H9 (cell line): ENCODE measurements at places on chromosomes 16 and 17.
A peak's percentile ranks its signal among the peaks of the same experiment; 100 is the strongest.

- H3K4me1 ChIP-seq, result peaks cover 9% of the 10 kb centered on the region; the same call in 1 of the 2 replicates
- no peak for DNase-seq
- H3K27me3 ChIP-seq, result no peaks in the 10 kb centered on the region
- peaks cover 2% of the 10 kb centered on the region; the same call in 1 of the 2 replicates for H3K36me3 ChIP-seq
- no peak overlapping the region for H3K27ac ChIP-seq
These were observed 777.8 kb upstream of the EEF2KMT start for GRCh38 chr16:5875416-5875815.

- no peak within 1 kb of the TSS for H3K4me3 ChIP-seq
- peaks cover 9% of the 10 kb centered on the region; the same call in 1 of the 2 replicates for H3K4me1 ChIP-seq
- H3K36me3 ChIP-seq, result no peaks in the 10 kb centered on the region
These were observed at the start of gene XAF1 for GRCh38 chr17:6755731-6756184. XAF1 (plus strand) TSS chr17:6756046; CDS start chr17:6756079, 33 bp downstream.

- H3K4me3 ChIP-seq, result no peak overlapping the region
- no peak overlapping the region for H3K27ac ChIP-seq
- DNase-seq, result no peak
- no peaks in the 10 kb centered on the region for H3K27me3 ChIP-seq
- peaks cover 1% of the 10 kb centered on the region; the same call in 1 of the 3 replicates for H3K36me3 ChIP-seq
- peaks cover 5% of the 10 kb centered on the region; the same call in 1 of the 2 replicates for H3K4me1 ChIP-seq
These were observed 17.2 kb upstream of the GSE1 start for GRCh38 chr16:85595812-85596502.

- no peak overlapping the region for H3K4me3 ChIP-seq
- no peak for DNase-seq
- H3K4me1 ChIP-seq, result no peaks in the 10 kb centered on the region
- no peaks in the 10 kb centered on the region for H3K27me3 ChIP-seq
- no peak overlapping the region for H3K27ac ChIP-seq
- H3K36me3 ChIP-seq, result no peaks in the 10 kb centered on the region
These were observed 738.8 kb downstream of the WWOX start for GRCh38 chr16:78838276-78838675.

GRCh38 chr16:56295059-56295665, 103.9 kb downstream of the GNAO1 start:
- peaks cover 3% of the 10 kb centered on the region for H3K36me3 ChIP-seq
- no peak overlapping the region for H3K4me3 ChIP-seq
- peaks cover 2% of the 10 kb centered on the region; the same call in 1 of the 2 replicates for H3K4me1 ChIP-seq
- no peak overlapping the region for H3K27ac ChIP-seq
- no peaks in the 10 kb centered on the region for H3K27me3 ChIP-seq
- no peak for DNase-seq

- H3K4me3 ChIP-seq, result peak overlapping the region; percentile 94
- peaks cover 22% of the 10 kb centered on the region for H3K36me3 ChIP-seq
- no peaks in the 10 kb centered on the region; the same call in 1 of the 2 replicates for H3K4me1 ChIP-seq
- no peak overlapping the region for H3K27ac ChIP-seq
- peak; percentile 64 for DNase-seq
These were observed 1.2 kb downstream of the JPT1 start for GRCh38 chr17:75152922-75153779.

DNA sequence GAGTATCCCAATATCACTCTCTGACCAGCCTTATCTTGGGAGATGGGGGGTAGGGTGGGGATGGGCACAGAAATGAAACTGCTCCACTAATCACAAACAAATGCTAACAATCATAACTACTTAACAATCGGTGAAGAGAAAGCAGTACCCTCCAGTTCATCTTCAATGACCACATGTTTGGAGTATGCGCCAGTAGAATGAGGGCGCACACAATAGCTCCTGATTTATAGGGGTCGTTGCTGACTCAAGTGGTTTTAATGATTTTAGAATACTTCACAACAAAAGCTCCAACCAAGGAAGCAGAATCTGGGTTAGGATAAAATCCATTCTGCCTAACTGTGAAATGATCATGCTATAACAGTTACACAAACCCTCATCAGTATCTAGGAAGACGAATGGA, 184.4 kb downstream of the AATF start:
- H3K27me3 ChIP-seq, result no peaks in the 10 kb centered on the region
- H3K4me3 ChIP-seq, result no peak overlapping the region
- H3K36me3 ChIP-seq, result peaks cover 31% of the 10 kb centered on the region
- no peak for DNase-seq
- no peak overlapping the region for H3K27ac ChIP-seq

DNA sequence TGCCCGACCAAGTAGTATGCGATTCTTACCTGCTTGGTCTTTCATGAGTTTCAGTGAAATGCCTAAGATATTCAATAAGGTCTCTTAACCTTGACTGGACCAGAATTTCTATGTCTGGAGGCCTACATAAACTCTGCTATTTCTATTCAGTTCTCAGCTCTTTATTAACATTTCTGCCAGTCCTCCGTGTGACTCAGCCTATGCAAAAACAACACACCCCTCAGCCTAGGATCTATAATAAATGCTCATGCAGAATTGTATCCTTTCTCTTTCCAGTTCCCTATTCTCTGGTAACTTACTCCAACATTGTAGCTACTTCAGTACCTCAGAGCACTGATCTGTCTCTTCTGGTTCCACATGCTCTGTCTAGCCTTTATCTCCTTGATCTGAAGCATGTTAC, 1507.4 kb downstream of the CDH11 start:
- no peak overlapping the region for H3K4me3 ChIP-seq
- peaks cover 7% of the 10 kb centered on the region for H3K36me3 ChIP-seq
- no peaks in the 10 kb centered on the region for H3K27me3 ChIP-seq
- no peak for DNase-seq
- H3K27ac ChIP-seq, result no peak overlapping the region

DNA sequence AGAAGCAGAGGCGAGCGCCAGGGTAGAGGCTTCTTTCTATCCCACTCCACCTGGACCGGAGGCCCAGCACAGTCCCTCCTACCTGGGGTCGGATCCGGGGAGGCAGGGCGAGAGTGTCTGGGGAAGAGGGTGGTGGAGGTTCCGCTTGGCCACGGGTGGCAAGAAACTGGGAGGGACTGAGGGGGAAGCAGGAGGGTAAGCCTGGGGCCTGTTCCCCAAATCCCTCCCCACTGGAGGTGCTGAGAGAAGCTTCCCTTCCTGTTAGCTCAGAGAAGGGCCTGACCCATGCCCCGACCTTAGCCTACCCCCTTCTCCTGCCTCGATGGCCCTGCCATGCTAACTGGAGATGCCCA, 1.8 kb upstream of the TPPP3 start:
- no peak overlapping the region for H3K27ac ChIP-seq
- no peak overlapping the region for H3K4me3 ChIP-seq
- peaks cover 25% of the 10 kb centered on the region; the same call in 1 of the 2 replicates for H3K27me3 ChIP-seq
- H3K4me1 ChIP-seq, result no peaks in the 10 kb centered on the region
- no peak for DNase-seq

- no peak overlapping the region for H3K27ac ChIP-seq
- H3K4me1 ChIP-seq, result no peaks in the 10 kb centered on the region
- H3K4me3 ChIP-seq, result no peak overlapping the region
- no peaks in the 10 kb centered on the region for H3K27me3 ChIP-seq
These were observed 32.8 kb downstream of the TBC1D16 start for GRCh38 chr17:80002690-80003490.
